ENCODE measurements at places on chromosomes 1 and 21.

DNA sequence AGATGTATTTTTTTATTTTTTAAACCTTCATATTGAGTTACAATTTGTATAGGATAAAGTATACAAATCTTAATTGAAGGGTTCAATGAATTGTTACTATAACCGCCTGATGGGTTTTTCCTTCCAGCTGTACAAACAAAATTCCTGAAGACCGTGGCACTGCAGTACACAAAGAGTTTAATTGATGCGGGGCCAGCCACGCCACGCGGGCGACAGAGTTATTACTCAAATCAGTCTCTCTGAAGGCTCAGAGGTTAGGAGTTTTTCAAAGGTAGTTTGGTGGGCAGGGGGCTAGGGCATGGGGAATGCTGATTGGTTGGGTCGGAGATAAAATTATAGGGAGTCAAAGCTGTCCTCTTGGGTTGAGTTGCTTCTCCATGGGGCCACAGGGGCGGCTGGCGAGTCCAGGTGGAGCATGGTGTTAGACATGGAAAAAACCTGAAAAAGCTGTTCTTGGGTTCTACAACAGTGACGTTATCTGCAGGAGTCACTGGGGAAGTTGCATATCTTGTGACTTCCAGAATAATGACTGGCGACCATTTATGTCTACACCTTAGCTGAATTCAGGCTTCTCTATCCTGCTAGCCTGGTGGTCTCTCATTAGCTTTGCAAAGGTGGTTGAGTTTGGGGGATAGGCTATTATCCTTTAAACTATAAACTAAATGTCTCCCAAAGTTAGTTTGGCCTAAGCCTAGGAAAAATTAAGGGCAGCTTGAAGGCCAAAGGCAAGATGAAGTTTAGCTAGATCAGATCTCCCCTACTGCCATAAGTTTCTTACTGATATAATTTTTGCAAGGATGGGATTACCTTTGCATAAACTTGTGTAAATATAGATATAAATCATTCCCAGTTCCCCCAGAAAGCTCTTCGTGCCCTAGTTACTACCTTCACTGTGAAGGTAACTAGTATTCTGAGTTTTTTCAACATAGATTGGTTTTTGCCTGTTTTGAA lies 13.0 kb upstream of the TMEM9 start:
- DNase-seq: no peak

- no peak for DNase-seq
Measured at GRCh38 chr1:65949230-65949626, 156.5 kb downstream of the PDE4B start.

DNA sequence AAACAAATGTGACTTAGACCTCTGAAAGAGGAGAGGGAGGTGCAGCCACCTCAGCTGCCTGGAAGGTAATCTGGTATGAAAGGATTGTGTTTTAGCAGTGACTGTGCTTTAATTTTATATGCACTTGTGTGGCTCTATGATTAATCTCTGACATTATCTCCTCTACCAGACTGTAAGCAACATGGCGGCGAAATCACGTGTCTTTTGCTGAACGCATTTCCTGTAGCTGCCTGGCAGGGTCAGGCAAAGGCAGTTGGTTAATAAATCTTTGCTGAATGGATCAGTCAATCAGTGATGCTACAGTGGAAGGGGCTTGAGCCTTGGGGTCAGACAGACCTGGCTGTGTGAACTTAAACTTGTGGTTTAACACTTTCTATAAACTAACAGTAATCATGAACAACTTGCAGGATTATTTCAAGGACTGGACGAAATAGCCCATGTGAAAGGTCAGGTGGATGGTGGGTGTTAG lies 96.9 kb downstream of the ADSS2 start:
- DNase-seq: no peak

DNA sequence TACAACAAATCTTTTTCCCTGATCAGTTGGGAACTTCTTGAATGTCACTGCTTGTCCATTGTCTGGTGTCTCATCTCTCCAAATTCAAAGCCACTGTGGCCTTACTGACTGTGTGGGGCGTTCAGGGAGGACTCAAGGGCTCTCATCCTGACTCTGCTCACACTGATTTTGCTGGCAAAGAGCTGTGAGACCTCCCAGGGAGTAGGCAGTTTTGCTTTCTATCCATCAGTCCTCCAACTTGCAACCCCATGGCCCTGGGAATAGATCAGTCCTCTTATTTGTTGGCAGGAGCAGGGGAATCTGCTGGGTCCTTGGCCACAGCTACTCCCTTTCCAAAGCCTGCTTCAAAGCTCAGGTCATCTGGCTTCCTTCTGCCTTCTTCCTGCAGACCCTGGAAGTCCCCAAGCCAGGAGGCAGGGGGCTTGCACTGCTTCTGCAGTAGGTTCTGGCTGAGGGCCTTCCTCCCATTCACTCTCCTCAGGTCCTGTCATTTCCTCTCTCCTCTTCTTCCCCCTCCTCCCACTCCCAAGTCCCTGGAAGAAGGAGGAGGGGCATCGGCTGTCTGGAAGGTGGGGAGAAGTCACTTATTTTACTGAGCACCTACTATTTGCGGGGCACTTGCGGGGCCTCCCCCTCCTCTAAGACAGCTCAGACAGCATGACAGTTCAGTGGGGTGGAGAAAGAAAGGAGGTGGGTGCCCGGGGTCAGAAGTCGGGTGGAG lies 876 bp upstream of the NAV1 start:
- no peak for DNase-seq

DNA sequence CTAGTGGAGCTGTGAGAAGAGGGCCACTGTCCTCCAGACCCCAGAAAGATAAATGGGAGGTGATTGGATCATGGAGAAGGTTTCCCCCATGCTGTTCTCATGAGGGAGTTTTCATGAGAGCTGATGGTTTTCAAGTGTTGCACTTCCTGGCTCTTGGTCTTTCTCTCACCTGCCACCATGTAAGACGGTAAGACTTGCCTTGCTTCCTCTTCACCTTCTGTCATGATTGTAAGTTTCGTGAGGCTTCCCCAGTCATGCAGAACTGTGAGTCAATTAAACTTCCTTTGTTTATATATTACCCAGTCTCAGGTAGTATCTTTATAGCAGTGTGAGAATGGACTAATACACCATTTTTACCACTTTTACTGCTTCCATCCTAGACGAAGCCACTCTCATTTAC lies 27.6 kb downstream of the GPR88 start:
- DNase-seq: no peak

DNA sequence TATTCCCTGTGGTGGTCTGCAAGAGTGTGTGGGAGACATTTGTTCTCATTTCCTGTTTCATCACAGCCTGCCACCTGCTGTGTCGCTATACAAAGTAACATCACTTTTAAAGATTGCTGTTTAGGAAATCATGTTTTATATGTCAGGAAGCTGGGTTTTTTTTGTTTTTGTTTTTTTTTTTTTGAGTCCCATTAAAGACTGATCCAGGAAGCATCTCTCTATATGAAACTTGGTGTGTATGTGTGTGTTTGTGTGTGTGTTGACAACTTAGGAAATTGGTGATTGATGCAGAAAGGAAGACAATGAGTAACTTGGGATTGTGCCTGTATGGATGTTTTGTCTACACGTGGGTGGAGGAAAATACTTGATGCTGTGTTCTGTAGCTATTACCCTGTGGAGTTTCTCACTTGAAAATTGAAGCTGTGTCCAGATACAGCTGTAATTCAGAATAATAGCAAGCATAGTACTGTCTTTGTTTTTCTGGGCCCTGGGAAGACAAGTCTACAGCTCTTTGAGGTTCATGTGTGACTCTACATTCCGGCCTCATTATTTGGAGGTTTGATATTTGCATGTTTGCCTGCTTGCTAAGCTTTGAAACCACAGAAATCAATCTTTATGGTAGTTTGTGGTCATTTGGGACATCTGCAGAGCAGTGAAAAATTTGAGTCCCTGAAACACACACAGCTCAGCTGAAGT lies 47.9 kb downstream of the LAMC1 start:
- peak; percentile 72 for DNase-seq

DNA sequence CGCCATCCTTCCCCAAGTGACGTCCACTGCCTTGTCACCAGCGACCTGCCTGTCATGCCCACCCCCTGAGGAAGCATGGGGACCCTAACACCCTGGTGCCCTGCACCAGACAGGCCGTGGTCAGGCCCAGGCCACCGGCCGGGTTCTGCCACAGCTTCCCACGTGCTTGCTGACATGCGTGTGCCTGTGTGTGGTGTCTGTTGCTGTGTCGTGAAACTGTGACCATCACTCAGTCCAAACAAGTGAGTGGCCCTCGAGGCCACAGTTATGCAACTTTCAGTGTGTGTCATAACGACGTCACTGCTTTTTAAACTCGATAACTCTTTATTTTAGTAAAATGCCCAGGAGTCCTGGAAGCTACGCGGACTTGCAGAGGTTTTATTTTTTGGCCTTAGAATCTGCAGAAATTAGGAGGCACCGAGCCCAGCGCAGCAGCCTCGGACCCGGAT lies 8.5 kb upstream of the CTRC start:
- no peak for DNase-seq

GRCh38 chr1:17170571-17170970 lies 34.4 kb upstream of the PADI1 start:
- peak; percentile 44 for DNase-seq

GRCh38 chr1:17744666-17745478 lies 10.3 kb upstream of the ACTL8 start:
- DNase-seq: no peak

DNA sequence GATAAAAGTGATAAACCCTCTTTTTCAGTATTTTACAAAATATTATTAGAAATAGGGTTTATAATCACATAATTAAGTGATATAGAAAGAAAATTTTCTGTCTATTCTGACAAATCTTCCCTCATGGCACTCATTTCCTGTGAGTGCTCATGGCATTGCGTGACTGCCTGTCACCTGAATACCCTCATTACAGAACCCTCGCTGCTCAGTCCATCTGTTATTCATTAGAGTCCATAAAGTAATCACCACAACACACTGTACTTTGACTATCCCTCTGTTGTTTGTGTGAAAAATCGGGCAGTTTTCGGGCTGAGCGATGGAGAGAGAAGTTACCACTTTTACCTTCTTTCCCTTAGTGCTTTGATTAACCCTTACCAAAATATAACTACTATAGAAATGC lies 100.4 kb upstream of the BRINP3 start:
- DNase-seq: no peak

- no peak for DNase-seq
Measured at GRCh38 chr21:17050646-17051045, 462.2 kb upstream of the CXADR start.

DNA sequence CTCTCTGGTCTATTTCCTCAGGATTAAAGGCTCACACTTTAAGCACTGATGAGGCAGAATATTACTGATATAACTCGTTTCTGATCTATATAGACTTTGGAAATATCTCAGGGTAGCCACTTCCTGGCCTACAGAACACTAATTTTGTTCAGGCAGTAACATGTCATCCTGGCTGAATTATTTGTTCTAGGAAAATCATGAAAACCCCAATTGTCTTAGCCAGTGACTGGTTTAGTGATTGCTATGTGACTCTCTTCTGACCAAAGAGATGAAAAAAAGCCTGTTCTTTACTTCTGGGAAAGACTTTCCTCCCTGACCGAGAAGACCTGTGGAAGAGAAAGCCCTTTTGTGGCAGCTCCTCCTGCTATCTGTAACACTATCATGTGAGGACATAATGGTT lies 453.7 kb downstream of the SETD4 start:
- no peak for DNase-seq
